ENCODE measurements at places on chromosomes 13 and 19.

DNA sequence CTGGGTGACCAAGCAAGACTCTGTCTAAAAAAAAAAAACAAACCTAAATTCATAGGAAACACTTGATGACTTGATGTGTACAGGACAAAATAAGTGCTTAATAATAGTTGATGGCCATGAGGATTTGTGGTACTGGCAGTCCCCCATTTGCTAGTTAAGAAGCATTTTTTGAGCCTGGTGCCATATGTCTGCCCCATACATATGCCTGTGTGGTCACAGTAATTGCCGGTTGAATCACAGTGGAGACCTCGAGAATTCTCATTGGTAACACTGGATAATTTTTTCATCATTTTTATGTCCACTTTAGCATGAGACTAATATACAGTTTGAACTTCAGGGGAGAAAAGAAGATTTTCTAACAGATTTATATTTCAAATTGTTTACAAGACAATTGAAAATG, 79.2 kb downstream of the LRCH1 start:
- no peak for DNase-seq

DNA sequence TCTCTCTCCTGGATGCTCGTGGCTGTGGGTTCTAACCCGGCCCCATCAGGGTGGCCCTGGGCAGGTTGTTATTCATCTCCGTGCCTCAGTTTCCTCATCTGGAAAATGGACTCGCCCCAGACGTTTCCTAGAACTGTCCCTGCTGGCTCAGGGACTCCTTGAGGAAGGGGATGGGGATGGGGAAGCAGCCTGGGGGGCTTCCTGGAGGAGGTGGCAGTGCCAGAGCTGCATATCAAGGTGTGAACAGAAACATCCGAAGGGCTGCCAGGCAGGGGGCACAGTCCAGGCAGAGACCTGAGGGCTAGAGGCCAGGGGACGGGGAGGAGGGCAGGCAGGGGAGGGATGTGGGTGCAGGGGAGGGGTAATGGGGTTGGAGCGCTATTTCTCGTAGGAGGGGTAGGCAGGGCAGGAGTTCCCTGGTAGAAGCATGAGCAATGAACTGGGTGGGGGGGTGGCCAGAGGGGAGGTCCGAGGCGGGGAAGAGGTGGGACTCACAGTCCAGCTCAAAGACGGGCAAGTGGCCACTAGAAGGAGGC, 3.6 kb upstream of the ELANE start:
- no peak for DNase-seq

DNA sequence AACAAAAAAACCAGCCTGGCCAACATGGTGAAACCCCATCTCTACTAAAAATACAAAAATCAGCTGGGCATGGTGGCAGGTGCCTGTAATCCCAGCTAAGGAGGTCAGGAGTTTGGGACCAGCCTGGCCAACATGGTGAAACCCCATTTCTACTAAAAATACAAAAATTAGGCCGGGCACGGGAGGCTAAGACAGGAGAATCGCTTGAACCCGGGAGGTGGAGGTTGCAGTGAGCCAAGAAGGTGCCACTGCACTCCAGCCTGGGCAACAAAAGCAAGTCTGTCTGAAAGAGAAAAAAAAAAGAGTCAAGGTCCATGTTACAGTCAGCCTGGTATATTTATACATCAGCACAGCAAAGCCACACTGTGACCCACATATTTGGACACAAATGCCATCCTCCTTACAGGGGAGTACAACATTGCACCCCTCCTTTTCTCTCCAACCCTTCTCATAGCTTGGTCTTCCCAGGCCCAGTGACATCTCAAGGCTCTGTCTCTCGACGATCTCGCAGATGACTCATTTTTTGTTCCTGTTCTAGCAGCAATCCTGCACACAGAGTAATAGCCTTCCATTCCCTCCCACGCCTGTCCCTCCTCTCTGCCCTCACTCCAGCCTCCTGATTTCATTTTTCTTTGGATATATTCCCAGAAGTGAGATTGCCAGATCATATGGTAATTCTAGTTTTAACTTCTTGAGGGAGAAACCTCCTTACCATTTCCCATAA, 21.0 kb upstream of the DPP9 start:
- DNase-seq, result no peak

GRCh38 chr13:75960538-75960994, 324.4 kb downstream of the LMO7 start:
- no peak for DNase-seq

DNA sequence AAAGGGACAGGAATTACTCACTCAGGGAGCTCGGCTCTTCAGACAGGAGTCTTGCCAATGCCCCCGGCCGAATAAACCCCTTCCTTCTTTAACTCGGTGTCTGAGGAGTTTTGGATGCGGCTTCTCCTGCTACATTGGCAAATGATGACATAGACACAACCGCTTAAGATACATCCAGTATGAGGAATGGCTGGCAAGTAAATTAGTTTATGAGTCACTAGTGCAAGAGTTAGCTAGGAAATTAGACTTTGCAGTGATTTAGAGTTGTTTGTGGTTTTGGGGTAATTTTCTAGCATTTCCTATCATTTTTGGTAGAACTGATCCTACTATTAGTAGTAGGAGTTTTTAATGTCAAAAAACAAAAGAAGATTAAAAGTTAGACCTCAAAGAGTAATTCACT, 166.2 kb downstream of the SLITRK1 start:
- DNase-seq, result no peak

DNA sequence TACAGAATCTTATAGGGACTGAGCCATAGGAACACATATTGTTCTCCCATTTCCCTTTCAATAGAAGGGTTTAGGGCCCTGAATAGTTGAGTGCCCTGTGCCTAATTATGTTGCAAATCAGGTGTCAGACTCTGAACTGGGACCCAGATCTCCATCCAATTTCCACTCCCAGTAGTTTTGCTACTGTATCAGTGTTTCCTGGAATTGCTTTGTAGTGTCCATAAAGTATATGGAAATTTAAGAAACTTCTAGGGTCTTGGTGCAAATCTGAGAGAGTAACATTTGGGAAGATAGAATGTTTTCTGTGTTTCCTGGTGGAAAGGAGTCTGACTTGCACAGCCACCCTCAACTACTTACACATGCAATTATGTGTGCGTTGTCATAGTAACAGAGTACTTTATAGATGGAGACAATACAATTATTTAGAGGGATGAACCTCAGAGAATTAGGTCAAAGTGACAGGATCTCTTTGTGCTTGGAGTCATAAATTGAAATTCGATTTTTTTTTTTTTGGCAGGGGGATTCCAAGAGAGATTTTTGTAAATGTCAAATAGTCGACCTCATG, 646 bp upstream of the SLC10A2 start:
- DNase-seq, result peak; percentile 2

DNA sequence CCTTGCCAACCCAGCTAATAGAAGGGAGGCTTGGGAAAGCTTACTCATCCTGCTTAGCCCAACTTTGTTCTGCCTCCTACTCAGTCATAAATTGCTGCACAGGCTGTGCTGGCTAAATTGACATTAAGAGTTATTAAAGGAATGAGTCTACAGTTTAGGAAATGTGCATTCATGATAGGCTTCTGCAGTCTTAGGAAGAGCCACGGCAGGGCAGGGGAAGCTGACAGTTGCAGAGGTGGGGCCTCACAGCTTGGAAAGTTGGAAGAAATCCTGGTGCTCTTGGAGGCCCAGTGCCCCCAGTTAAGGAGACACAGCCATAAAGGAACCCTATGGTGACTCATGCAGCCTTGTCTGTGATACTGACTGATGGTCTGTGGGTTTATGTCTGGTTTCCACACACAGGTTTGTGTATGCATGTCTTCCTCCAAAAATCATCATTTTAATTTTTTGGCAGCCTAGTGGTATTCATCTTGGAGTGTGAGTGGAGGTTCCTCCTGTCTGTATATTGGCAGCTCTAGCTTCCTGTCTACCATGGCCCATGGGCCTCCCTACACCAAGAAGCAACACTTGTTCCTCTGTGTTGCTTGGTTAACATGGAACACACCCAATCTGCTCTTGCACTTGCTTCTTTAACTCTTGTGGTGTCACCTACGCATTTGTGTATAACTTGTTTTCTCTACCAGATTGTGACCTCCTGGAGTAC, 135.0 kb upstream of the KL start:
- no peak for DNase-seq

DNA sequence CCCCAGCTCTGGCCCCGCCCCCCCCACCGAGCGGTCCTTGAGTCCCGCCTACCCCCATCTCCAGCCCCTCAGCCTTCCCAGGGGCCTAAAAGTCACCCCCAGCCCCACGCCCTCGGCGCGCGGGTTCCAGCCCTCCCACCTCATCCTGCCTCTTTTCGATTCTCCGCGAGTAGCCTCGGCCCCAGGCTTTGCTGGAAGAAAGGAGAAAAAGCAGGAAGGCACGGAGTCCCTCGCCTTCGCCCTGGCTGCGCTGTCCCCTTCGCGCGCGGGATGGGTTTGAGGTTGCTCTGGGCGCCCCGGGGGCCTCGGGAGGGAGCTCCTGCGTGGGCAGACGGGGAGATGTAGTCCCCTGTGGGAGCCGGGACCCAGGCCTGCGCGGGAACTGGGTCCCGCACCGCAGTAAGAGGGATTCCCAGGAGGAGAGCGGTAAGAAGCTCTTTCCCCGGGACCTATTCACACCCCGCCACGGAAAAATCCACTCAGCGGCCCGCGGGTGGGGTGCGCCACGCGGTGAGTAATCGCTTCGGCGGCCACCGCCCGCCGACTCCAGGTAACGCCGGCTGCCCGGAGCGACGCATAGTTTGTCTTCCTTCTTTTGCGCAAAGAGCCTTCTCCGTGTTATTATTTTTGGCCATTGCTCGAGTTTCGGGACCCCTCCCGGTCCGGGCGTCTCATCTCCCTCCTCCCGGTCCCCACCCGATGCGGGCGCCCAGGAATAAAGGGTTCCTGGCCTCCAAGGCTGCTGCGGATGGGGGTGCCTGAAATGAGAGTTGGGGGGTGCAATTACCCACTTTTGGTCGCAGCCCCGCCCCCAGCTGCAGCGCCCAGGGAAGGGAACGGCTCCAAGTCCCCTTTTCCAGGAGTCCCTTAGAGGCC, 865 bp upstream of the CRLF1 start:
- no peak for DNase-seq
